ENCODE measurements at places on chromosomes 2 and 18.

GRCh38 chr2:26809211-26809610, 23.4 kb downstream of the CENPA start:
- no peak for DNase-seq

DNA sequence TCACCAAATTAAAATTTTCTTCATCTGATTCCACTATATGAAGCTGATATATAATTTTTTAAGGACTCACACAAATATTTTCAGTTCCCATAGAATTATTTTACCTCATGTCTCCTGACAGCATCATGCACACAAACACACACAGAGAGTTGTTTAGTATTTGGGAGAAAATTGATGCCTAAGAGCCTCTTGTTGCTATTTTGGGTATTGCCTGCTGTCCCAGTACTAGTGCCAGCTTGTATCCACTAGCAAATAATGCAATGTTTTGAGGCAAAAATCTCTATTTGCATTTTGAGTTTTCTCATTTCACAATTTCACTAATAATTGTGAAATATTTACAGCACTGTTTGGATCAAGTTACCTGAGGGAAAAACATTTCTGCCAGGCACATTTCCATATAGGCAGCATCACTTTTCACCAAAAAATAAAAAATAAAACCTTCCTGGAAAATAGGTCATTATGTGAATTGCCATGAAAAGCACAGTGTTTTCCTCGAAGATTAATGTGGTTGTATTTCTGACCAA, 328.2 kb downstream of the KCNJ3 start:
- DNase-seq = no peak

DNA sequence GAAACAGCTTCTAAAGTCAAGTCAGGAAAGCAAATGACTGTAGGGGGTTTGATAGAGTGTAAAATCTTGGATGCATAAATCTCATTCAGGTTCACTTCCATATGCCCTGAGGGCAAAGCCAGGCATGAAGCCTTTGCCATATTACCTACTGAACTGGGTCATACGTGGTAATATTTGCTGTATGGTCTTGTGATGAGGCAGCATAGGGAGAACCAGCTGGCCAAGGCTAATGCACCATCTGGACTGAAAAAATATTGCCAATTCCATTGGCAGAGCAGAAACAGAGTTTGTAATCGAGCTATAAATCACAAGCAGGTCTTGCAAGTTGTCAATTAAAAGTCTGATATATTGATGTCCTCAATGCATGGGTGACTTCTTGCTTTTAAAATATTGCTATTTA, 243.8 kb downstream of the ERBB4 start:
- no peak for DNase-seq

GRCh38 chr2:47083005-47083404, 72.1 kb downstream of the STPG4 start:
- DNase-seq = no peak

GRCh38 chr2:61065714-61066709, at the start of gene SANBR:
SANBR (plus strand) TSS chr2:61065871; CDS start chr2:61070351, 4,480 bp downstream.
- peak; percentile 80 for DNase-seq

GRCh38 chr2:120490091-120490798, 144.3 kb downstream of the INHBB start:
- no peak for DNase-seq

- no peak for DNase-seq
Observed at GRCh38 chr18:63773551-63773950, 1.7 kb upstream of the SERPINB7 start.

- DNase-seq = no peak
Observed at GRCh38 chr2:101808006-101808562, 110.6 kb downstream of the MAP4K4 start.

DNA sequence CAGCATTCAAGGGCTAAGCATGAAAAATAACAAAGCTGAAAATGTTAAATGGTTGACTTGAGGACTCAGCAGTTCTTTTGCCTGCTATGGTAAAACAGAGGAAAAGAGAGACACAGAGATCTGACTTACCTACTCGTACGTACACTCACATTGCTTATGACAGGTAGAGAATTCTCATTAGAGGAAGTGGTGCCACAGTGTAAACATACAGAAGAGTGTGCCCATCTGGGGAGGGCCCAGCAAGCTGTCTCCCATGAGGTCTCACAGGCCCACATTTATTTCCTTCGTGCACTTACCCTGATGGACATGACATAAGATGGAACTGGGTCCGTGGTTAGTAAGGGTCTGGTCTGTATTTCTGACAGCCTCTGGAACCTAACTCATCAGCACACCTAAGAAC, 729.1 kb downstream of the BCL11A start:
- DNase-seq = no peak

DNA sequence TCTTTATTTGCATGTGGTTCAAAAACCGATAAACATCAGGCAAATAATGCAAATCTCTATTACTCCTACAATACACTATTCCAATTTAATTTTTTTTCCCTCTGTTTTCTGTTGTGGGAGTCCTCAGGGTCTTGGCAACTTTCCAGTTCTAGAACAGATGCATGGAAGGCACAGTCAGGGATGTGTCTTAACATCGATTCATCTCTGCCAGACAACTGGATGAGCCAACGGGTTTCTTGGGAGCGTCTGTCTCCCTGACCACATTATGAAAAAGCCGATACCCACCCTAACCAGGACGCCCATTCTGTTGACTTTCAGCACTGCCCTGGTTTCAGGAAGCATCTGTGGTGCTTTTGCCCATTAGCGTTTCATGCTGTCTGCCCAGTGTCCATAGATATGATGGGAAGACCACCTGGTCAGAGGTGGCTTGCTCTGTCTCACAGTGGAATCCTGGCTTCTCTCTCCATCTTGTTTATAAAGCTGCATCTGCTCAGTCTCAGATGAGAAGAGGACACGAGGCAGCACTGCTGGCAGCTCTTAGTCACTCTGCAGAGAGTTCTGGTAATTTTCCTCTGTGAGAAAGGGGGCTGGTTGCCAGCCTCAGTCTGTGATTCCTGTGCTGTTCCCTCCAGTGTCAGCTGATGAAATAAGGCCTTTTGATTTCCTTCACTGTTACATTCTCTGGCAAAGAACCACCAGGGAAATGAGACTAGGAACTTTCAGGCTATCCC, 57.9 kb upstream of the KCNE4 start:
- no peak for DNase-seq

GRCh38 chr2:182055993-182056392, 70.3 kb downstream of the PPP1R1C start:
- no peak for DNase-seq

DNA sequence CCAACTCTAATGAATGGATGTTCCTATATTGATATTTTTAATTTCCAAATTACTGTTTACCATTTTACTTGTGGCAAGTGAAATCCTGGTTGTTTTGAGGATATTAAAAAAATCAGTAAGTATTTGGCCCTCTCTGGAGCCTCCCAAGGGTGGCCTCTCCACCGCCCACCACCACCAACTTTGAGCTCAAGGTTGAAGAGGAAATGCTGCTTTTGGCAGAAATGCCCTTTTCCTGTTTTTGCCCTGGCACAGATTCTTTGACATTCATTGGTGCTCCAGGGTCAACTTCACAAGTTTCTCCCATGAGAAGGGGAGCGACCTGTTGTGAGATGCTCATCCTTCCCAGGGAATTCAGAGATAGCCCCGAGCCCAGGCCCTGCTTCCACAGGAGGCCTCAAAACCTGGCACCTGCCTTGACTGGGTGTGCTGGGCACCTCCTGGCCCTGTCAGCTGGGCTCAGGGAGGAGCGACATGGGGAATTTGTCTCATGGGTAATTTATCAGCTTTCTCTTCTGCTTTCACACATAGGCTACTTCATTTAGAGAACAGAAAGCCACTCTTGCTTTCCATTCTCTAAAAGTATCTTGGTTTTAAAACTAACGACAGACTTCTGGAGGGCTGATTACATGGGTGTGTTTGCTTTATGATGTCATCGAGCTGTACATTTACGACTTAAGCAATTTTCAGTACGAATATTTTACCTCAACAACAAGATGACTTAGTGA, 6.9 kb downstream of the CD8A start:
- no peak for DNase-seq

DNA sequence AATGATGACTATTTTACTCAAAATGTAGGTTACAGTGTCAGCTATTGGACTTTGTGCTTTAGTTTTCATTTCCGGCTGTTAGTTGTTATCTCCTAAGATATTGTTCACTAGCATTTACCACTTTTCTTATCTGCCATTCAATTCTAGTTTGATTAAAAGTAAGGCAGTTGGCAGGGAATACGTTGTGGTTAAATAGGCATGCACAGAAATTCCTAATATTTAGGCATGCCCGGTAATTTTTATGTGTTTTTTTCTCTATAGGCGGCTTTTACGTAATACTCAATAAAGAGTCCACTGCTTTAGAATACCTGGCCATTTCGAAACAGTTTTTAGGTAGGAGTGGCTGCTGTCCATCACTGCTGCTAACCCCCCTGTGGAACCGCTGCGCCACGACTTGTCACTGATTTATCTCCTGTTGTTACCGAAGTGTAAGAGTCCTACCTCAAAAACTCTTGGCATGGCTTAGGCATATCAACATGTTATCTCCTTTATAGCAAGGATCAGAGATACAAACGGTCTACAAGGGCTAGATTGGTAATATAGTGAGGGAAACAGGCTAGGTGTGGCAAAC, 39.5 kb downstream of the BABAM2 start:
- no peak for DNase-seq

DNA sequence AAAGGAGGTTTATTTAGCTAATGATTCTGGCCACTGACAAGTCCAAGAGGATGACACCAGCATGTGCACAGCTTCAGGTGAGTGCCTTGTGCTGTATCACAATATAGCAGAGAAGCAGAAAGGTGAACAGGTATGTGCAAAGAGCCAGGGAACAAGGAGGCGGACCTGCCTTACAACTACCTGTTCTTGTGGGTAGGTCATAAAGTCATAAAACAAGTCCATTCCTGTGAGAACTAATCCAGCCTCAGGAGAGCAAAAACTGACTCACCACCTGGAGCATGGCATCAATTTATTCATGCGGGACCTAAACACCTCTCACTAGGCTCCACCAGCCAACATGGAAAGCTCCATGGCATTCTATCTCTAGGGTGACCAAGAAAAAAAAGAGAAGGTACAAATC, 234.2 kb downstream of the ASXL3 start:
- no peak for DNase-seq

GRCh38 chr2:27940982-27941381, 50.5 kb downstream of the BABAM2 start:
- no peak for DNase-seq

- no peak for DNase-seq
Observed at GRCh38 chr2:222052934-222053367, 245.8 kb downstream of the PAX3 start.

DNA sequence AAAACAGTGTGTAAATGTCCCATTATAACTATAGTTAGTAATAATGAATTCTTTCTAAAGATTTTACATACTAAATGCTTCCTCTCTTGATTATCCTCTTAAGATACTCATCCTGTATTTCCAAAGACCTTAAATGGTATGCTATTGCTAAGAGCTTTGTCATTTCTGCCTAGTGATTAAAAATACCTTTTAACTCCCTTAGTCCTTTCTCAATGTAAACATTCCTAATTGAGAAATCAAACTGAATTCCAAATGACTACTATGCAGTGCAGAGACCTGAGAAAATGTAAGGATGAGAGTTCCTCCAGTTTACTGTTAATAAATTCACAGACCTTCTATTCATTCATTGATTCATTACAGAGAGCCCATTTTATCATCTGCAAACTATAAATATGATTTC, 86.9 kb downstream of the SOS1 start:
- no peak for DNase-seq

GRCh38 chr18:56382541-56382940, 255.9 kb downstream of the TXNL1 start:
- DNase-seq = no peak

GRCh38 chr2:24509425-24509824, 18.4 kb downstream of the NCOA1 start:
- no peak for DNase-seq

DNA sequence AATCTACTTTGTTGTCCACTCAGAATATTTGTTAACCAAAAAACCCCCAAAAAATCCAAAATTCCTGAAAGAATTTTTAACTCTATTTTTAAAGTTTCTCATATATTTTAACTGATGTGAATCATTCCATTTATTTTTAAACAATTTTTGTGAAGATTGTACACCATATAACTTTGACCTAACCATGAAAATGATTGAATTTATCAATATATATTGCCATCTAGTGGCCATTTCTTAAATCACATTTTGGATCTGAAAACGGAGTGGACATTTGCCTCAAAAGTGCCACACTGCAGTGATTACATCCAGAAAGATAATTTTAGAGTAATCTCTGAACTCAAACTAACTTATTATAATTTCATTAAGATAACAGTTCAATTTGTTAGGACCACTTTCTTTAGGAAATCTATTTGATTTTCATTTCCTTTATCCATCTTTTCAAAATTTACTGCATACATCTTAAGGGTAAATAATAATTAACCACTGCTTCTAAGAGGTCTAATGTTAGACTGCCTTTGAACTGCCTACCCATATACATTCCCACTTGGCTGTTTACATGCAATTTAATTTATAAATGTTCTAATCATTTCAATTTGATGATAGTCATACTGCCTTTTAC, 71.1 kb downstream of the DSC3 start:
- DNase-seq = peak; percentile 21

DNA sequence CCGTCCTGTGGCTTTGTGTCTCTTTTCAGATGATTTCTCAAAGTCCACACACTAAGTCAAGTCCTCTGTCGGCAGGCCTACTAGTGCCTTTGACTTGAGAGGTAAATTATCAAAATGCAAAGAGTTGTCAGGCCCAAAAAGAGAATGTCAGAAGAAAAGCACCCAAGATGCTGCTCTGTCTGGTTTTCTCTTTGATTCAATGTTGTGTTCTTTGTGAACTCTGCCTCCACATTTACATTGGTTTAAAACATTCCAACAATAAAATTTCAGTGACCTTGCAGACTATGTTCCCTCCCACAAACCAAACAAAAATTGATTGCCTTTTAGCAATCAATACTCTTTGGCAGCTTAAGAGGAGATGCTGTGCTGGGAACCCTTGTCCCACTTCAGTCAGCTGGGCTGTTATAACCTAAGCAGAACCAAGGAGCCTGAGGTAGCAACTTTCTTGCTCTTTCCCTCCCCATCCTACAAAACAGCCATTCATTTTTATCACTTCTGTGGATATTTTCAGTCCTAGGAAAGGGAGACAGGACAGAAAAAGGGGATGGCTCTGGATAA, 19.6 kb upstream of the SATB2 start:
- no peak for DNase-seq

DNA sequence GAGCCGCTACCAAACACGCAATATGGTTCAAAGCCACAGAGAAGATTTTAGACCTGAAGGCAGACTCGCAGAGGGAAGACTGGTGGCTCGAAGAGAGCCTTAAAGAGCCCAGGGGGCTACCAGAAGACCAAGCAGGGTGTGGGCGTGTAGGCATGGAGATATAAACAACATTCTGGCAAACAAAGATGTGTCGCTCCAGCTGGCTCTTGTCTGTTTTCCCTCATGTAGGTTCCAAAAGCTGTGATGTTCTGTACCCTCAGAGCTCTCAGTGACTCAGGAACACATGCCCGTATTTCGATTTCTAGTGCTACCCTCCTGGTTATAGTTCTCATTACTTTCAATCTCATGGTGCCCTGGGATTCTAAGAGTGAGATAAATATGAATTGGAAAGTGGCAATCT, 44.5 kb downstream of the DOCK10 start:
- no peak for DNase-seq
